CD4-positive, alpha-beta T cell treated with Interferon alpha-2 for 1 hour (primary cell): ENCODE measurements at places on chromosomes 5 and 9.

GRCh38 chr9:135770203-135770535 lies 68.2 kb downstream of the KCNT1 start:
- peak; percentile 4 for DNase-seq

- no peak for DNase-seq
Measured at GRCh38 chr9:93234600-93234999, 50.7 kb downstream of the WNK2 start.

DNA sequence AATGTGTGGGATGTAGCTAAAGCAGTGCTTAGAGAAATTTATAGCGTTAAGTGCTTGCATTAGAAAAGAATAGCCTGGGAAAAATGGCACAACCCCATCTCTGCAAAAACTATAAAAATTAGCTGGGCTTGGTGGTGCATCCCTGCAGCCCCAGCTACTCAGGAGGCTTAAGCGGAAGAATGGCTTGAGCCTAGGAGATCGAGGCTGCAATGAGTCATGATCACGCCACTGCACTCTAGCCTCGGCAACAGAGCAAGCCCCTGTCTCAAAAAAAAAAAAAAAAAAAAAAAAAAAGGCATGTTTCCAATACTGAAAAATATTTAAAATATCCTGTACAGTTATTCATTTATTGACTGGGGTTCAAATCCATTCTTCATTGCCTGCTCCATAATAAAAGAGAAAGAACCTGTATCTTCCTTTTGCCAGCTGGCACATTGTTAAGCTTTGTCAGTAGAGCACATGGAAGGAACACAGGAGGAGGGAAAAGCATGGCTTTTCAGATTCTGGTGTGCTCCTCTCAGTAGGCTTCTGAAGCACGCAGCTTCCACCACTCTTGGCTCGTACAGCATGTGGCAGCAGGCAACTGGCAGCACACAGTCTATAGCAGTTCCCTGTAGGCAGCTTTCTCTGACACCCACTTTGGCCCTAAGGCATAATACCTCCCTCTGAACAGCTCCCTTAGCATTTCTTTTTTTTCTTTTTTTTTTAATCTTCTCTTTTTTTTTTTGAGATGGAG lies 73.5 kb downstream of the TRIM36 start:
- DNase-seq, result no peak

DNA sequence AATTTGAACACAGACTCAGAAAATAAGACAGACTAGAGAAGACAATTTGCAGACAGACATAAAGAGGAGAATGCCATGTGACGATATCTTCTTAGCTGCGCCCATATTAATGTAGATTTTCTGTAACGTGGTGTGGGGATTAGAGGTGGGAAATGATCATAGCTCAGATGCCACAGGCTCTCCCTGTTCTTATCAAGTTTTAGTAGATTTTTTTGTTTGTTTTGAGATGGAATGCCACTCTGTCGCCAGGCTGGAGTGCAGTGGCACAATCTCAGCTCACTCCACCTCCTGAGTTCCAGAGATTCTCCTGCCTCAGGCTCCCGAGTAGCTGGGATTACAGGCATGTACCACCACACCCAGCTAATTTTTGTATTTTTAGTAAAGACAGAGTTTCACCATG lies 59.4 kb downstream of the VPS13A start:
- DNase-seq, result no peak

DNA sequence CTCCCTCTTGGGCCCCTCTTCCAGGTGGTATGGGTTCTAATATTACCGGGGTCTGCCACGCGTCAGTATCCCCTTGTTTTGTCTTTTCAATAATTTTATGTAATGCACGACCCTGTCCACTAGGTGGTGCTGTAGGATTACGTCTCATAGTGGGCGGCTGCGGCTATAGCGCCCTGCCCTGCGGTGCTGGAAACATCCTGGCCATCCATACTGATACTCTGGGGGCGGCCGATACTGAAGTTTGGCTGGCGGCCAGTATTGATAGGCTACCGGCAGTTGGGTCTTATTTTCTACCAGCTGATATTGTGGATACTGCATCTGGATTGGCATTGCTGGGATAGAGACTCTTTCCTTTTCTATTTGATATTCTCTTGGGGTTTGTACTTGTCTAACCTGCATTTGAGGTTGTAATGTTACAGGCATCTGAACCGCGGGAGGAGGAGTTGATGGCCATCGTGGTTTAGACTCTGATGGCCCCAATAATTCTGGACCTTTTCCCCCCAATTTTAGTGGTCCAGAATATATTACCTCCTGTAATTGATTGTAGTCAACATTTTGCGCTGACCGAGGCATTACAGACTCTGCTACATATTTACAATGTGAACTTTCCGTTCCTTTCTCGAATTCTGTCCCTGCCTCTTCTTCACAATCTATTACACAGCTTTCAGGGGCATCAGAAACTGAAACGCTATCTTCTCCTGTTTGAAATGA lies 3.3 kb upstream of the TMEM141 start:
- peak; percentile 70 for DNase-seq

DNA sequence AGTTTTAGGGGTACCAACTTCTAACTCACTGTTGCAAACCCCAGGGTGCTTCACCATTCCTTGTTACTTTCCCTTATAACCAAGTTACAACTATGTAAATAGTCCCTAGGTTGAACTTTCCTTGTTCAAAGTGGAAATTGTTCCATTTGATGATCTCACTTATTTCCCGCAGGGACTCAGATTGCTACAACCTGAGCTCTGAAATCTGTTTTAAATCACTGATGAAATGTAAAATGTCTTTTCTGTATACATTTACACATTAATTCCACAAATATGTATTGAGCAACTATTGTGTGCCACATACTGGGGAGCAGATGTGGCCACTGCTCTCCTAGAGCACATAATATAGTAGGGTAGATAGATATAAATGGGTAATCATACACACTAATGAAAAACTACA lies 69.1 kb upstream of the TARS1 start:
- DNase-seq, result no peak

GRCh38 chr5:147554261-147554817 lies 44.5 kb upstream of the DPYSL3 start:
- DNase-seq, result no peak

DNA sequence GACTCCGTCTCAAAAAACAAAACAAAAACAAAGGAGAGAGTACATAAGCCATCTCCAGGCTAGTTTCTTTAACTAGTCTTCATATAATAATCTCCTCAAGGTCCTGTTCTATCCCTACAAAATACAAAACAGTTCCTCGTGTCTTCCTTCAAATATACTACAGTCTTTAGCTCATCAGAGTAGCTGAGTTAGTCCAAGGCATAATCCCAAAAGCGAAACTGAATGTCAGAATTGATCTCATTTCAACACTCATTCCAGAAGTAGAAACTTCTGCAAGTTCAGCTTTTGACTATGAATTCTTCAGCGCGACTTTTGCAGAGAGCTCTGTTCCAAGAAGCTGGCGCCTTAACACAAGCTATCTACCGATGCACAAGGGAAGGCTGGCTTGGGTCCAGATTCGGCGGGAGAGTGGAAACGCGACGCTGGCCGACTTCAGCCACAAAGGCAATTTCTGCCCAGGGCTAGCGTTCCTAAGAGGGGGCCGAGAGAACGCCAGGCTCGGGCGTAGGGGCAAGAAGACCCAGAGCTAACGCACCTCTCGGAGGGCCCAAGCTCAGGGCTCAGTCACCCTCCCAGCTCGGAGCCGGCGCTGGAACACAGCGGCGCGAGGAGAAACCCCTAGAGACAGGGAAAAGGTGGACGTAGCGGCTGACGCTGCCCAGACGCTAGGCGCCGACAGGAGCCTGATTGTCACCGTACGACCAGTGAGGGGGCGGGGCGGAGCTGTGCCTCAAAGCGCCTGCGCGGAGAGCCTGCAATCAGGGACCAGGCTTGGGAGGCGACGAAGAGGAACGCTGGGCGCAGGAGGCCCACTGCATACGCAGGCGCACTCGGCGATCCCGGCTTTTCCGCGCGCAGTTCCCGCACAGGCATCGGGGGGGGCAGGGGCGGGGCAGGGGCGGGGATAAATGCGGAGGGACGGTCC lies 469 bp upstream of the HSDL2 start:
- DNase-seq, result peak; percentile 97

- DNase-seq, result no peak
Measured at GRCh38 chr9:125551781-125552180, 155.2 kb downstream of the MAPKAP1 start.

DNA sequence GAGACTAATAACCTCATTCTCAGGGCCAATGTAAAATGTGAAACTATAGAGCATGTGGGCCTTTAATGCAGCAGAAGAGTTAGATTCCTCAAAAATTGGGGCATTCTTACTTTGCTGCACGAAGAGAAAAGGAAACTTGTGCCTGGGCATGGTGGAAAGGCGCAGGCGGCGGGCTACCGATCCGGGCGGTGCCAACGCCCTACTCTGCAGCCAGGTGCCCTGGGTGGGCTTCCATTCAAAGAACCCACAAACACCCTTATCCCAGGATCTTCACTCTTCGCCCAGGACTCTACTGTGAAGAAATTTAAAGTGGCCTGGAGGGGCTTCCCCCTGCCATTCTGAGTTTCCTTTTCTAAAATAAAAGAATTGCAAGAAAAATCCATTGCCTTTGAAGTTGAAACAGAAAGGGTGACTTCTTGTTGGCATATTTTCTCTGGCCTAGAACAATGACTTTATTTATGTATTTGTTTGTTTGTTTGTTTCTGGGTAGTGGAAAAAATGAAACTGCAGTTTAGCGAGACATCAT lies 124.9 kb downstream of the TMEM161B start:
- DNase-seq, result no peak

DNA sequence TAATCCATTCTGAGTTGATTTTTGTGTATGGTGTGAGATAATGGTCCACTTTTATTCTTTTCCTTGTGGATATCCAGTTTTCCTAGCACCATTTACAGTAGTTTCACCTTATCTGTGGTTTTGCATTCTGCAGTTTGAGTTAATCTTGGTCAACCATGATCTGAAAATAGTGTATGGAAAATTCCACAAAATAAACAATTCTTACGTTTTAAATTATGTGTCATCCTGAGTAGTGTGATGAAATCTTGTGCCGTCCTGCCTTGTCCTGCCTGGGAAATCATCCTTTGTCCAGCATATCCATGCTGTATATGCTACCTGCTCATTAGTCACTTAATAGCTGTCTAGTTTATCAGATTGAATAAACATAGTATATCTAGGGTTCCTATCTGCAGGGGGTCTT lies 42.1 kb downstream of the CDC42SE2 start:
- no peak for DNase-seq

GRCh38 chr9:88993327-88993726 lies 2.1 kb downstream of the S1PR3 start:
- no peak for DNase-seq

DNA sequence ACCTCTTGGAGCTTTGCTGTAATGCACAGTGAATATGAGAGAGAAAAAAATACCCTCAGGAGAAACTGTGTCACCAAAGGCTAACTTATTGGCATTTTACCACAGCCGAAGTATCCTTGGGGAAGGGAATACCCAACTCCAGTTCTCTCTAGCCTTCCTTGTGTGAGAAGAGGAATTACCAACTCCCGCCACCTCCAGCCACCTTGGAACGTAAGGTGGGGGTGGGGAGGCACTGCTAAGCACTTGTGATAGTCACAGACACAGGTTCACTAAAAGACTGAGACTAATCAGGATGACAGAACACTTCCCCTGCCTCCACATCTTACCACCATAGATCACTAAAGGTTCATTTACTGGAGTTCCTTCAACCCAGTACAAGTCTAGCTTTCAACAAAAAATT lies 102.0 kb upstream of the ADAMTS19 start:
- DNase-seq, result no peak

- DNase-seq, result peak; percentile 49
Measured at GRCh38 chr5:81007637-81008027, 47.5 kb downstream of the RASGRF2 start.

DNA sequence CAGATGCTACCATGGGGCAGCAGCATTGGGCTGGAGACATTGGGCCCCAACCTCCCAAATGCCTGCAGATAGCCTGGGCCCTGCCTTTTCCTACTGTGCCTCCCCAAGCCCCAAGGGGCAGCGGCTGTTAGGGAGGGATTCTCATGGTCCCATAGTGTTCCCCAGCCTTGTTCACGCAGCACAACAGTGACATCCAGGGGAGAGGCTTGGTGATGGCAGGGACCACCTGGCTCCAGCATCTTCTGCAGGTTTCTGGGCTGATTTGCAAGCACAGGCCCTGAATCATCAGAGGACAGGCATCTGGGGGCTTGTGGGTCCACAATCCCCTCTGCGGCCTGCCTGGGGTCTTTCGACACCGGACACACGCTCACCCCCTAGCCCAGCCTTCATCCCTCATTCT lies 354.6 kb downstream of the SLIT3 start:
- no peak for DNase-seq

GRCh38 chr9:73906671-73907070 lies 590.5 kb upstream of the RORB start:
- no peak for DNase-seq

- no peak for DNase-seq
Measured at GRCh38 chr5:116559673-116560164, 14.9 kb downstream of the SEMA6A start.

DNA sequence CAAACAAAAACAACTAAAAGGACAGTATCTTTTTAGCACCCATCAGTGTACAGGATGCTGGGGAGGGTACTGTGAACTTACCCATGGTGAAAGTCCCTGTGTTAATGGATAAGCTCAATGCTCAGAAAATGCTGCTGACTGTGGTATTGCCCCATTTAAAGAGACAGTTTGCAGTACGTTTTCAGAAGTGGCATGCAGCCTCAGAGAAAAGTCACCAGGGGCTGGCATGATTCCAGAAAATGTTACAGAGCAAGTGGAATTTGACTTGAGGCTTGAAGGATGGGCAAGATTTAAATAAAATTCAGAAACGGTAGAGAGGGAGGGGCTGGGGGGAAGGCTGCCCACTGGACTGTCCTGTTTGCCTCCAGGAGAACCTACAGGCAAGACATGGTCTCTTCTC lies 7.2 kb downstream of the S1PR3 start:
- no peak for DNase-seq

GRCh38 chr9:134995792-134996120 lies 78.0 kb upstream of the FCN1 start:
- DNase-seq, result no peak
